NK-92 treated with Interleukin-12 subunit alpha and Interleukin-12 subunit beta, amount 100 ng/mL, for 24 hours (cell line): ENCODE measurements at places on chromosomes 16 and 17.

- DNase-seq = no peak
Measured at GRCh38 chr16:62477796-62478195, 441.6 kb upstream of the CDH8 start.

DNA sequence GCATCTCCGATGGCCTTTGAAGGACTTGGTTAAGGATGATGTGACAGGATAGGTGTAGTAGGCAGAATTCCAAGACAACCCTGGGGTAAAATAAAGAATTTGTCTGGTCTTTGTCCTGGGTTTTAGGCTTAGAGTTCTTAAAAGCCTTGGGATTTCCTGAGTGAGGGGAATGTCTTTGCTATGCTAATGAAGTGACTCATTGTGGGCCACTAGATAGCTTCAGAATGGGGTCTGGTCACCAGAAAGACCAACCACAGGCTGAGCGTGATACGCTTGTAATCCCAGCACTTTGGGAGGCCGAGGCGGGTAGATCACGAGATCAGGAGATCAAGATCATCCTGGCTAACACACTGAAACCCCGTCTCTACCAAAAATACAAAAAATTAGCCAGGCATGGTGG lies 182.8 kb upstream of the TOX3 start:
- DNase-seq = no peak

GRCh38 chr16:75264457-75264998 lies 13.1 kb upstream of the BCAR1 start:
- DNase-seq = no peak

DNA sequence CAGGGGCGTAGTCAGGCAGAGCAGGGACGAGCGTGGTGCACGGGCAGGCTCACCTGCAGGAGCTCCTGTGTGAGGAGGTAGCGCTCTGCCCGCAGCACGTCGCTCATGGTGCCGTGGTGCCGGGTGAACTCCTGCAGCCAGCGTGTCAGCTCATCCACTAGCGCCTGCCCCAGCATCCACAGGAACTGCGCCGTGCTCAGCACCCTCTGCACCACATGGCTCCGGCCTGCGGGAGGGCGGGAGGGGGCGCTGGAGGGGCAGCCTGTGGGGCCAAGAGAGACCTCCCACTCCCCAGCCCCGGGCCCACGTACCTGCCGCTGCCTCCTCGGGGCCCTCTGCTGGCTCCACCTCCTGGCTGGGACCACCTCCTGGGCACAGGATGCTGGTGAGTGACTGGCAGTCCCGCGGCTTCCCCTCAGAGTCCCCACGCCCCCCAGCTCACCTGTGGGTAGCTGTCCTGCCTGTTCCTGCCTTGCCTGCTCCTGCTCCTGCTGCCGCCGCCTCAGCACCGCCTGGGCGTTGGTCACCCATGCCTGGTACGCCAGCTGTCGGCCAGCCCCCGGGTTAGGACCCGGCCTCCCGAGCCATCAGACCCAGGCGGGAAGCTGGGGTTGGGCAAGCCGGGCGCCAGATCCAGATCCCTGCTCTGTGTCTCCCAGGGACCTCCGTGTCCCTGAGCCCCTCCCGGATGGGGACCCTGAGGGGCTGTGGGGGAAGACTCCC lies 16.6 kb downstream of the CTU2 start:
- DNase-seq = no peak

GRCh38 chr16:79158337-79158736 lies 442.2 kb downstream of the MAF start:
- no peak for DNase-seq

DNA sequence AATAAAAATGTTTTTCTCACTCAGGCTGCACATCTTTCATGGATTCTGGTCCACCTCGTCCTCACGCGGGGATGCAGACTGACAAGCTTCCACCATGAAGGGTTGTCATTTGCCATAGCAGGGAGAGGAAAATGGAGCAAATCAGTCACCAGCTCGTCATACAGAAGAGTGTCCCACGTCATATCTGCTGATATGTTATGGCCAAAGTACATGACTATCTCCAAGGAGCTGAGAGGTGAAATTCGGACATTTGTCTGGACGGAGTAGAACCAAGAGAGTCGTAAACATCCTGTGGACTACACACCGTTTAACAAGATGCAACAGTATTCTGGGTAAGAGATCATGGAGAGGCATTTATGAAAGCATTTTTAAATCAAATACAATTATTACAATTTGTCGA lies 75.3 kb upstream of the MYOCD start:
- no peak for DNase-seq

- DNase-seq = no peak
Measured at GRCh38 chr16:22618842-22619241, 108.2 kb downstream of the NPIPB5 start.

DNA sequence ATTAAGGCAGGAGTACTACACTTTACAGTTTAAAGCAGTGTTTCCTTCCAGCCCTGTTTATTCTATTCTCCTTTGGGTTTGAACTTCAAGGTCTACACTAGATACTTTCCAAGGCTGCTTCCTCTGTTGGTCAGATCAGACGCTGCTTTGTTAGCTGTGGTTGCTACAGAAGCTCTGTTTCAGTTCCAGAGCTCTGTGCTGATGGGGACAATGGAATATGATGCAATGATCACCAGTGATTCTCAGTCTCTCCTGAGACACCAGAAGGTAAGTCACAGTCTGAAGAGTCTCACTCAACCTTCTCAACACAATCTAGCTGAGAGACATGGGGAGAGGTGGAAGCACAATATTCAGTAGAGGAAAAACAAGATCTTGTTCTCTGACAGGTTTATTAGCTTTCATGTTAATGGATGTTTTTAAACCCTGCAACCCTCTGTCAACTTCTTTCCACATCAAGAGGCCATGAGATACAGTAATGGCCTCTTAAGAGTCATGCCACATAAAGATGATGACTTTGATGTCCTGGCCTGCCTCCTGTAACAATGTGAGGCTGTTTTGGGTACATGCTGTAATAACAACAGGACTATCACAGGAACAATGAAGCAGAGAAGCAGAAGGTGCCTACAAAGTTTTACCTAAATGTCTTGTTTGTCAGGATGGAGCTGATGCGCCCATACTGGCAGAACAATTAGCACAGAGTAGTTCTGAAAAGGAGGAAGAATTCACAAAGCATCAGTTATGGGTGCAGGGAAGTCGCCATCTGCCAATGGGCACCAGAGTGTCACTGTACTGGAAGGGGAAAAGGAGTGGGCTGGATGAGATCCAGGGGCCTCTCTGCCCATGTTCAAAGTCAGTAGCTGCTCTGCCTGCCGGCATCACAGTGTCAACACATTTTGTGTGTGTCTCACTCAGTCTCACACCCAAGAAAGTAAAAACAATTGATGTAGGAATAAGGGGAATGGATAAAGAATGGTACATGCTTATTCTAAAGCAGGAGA lies 33.4 kb downstream of the PSME3IP1 start:
- DNase-seq = no peak

DNA sequence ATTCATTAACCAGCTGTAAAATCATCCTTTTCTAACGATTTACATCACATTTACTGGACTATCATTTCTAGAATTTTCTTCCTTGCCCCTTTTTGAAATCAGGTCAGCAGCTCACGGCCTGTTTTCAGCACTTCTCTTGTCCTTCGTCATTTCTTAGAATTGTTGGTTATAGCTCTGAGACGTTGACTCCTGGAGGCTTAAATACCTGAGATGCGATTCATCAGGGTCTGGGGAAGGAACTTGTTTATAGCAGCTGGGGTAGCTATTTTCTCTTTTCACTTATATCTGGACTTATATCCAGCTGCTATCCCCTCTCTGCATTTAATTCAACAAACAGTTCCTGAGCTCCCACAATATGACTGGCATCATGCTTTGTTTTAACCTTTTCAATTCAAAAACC lies 338.7 kb upstream of the TNRC6C start:
- no peak for DNase-seq

DNA sequence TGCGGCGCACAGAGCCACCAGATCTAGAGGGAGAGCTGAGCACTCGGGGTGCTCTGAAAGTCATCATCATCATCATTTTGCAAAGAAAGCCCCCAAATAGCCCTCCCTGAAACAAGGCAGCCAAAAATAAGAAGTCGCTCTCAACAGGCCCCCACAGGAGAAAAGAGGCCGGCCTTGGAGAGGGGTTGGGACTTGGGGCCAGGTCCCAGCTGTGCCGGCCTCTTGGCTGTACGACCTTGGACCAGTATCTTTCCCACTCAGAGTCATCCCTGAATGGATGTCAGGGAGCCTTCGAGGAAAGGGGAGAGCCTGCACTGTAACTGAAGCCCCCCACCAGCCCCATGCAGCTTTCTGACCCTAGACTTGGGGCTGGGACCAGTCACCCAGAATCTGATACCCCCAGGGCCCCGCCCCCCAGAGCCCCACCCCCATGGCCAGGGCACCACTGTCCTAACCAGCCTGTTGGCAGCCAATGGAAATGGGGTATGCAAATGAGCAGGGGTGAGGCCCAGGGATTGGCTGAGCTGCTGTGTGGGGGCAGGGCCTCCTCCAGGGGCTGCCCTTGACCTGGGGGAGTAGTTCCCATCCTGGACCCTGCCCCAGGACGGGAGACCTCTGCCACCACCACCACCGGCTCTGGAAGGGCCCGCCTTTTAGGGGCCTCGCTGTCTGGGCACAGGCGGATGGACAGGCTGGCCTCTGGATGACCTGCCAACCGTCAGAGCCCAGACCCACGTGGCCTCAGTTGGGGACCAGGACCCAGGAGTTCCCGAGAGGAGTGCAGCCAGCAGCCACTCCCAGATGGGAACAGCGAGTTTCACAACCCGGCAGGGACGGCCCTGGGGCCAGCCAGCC lies 15.4 kb downstream of the ZFPM1 start:
- no peak for DNase-seq

DNA sequence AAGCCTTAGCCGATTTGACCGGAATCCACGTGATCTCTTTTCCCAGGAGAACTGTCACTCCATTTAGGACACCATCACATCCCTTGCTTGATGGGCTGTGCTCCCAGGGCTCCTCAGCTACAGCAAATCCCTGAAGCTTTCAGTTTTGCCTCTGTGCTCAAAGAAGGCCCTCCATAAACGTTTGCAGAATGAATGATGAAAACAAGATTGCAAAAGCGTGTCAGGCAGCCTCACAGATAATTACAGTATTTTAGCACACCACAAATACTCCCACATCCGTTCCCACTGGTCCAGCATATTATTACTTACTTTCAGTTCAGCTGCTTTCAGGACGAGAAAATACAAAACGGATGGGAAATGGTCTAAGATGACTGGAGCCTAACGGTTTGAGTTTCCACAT lies 84.6 kb downstream of the USP31 start:
- no peak for DNase-seq

DNA sequence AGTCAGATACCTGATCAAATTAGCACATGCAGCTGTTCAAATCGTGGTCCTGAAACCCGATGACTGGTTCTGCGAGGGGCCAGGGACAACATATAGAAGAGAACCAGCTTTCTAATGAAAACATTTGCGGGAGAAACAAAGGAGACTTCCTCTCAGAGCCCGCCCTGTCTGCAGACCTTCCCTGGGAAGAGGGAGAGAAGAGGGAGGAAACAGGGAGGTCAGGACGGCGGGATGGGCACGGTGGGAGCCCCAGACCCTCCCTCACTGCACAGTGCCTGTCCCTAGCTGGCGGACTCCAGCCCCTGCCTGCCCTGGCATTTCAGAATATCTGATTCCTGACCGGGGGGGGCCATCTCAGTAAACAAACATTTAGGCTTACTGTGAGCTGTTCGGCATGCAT lies 317.3 kb downstream of the FOXL1 start:
- no peak for DNase-seq

- DNase-seq = no peak
Measured at GRCh38 chr17:413706-414380, 61.2 kb upstream of the RPH3AL start.

DNA sequence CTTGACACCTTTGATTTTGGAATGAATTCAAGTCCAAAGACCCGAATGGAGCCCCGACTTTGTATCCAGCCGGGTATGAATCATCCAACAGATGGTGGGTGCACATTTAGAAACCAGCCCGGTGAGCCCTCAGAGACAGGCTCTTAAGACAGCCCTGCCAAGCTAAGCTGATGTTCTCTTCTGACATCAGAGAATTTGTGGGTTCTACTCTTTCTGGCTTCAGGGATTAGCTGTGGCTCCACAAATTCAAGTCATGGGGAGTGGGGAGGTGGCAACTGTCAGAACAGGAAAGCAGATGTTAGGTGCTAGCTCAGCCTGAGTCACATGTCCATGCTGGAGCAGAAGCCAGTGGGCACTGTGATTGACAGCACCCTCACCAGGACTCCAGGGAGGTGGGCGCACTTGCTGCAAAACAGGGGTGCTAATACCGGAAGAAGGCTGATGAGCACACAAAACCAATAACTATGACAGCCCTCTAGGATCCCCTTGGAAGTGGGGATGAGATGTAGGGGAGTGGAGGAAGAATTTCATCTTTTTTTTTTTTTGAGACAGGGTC lies 31.4 kb upstream of the XYLT2 start:
- DNase-seq = no peak

DNA sequence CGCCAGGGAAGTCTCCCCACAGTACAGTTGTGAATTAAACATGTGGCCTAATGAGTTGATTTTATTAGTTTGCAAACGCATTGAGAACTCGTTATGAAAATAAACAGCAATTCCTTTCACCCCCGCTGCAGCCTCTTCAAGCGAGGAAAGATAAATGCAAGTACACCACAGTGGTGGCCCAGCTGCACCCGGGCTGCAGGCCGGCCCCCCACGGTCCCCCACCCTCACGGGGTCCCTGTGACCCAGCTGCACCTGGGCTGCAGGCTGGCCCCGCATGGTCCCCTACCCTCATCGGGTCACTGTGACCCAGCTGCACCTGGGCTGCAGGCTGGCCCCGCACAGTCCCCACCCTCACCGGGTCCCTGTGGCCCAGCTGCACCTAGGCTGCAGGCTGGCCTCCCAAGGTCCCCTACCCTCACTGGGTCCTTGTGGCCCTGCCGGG lies 32.2 kb downstream of the SDK2 start:
- DNase-seq = no peak

DNA sequence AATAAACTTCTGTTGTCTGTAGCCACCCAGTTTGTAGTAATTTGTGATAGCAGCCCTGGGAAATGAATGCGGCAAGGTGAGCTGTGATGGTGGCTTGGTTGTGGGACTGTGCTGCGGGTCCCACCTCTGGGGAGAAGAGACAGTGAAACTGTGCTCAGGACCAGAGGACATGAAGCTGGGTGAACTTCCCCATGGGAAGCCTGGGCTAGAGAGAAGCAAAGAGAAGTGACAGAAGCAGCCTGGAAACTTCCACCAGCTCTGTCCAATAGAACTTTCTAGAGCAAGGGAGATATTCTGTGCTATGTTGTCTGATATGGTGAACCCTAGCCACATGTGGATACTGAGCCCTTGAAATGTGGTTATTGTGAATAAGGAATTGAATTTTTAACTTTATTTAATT lies 51.5 kb upstream of the EMP2 start:
- DNase-seq = no peak

GRCh38 chr16:20410121-20410723 lies 888 bp downstream of the ACSM5 start:
- DNase-seq = no peak
